ENCODE measurements at places on chromosomes 2 and 18.
A peak's percentile ranks its signal among the peaks of the same experiment; 100 is the strongest.

DNA sequence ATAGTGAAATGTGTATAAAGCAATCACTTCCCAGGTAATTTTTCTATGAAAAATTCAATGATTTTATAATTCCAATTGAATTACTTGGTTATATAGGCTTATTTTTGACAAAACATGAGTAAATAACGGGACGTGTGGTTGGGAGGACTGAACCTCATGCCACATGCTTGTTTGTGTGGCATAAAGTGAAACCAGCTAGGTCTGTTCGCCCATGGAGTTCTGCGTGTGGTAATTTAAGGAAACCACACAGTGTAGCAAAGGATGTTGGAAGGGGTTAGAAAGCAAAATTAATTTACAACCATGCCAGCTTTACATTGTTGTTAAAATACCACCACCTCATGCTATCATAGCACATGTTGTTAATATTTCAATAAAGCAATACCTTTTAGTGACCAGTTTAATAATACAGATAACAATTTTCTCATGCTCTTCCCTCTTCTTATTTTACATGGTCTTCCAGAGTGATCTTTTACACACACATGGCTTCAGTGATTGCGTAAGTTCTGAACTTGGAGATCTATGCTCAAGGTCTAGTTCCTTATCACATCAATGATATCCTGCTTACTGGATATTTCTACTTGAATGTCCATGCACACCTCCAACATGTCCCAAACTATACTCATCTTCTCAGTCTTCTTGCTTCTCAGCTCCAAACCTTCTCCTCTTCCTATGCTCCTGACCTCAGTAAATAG, 156.4 kb upstream of the ITGA4 start:
- no peak for DNase-seq

DNA sequence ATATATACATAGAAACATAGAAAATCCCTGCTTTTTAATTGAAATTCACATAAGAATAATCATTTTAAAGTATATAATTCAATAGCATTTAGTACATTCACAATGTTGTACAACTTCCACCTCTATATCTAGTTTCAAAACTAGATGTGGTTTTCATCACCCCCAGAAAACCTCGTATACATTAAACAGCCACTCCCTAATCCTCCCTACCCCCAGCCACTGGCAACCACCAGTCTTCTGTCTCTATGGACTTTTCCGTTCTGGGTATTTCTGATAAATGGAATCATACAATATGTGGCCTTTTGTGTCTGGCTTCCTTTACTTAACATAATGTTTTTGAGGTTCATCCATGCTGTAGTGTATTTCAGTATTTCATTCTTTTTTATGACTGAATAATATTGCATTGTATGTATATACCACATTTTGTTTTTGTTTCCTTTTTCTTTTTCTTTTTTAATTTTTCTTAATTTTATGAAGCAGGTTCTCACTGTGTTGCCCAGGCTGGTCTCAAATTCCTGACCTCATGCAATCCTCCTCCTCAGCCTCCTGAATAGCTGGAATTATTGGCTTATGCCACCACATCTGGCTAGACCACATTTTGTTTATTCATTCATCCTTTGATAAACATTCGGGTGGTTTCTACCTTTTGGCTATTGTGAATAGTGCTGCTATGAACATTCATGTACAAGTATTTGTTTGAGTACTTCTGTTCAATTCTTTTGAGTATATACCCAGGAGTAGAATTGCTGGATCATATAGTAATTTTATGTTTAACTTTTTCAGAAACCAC, 50.6 kb upstream of the RNF152 start:
- no peak for DNase-seq

DNA sequence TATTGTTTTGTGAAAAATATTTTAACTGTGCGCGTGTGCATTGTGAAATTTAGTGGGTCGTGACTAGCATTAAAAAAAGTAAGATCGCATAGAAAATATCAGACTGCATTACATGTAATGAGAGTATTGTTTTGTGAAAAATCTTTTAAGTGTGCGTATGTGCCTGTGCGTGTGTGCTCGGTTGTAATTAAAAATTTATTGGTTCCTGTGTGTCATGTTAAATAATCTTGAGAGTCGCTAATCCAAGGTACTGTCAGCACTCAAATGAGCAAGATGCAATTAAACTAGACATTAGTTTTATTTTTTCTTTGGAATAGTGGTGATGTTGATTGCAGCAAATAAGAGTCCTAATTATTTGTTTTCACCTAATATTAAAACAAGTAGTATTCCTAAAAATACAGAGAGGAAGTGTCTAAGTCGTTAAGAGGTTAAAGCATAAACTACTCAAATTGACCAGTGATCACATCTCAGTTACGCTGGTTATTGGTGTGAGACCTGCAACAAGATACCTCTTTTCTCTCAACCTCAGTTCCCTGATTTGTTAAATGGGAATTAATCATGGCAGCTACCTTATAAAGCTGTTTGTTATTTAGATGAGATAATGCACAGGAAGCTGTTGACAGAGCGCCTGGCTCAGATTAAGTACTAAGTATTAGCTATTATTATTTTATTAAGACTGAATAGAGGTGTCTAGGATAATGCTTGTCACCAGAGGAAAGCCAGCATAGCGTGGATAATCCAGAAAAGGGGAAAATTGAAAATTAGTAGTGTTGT, 1.9 kb downstream of the ZDBF2 start:
- no peak for DNase-seq

GRCh38 chr18:61360404-61361383, 27.5 kb downstream of the CDH20 start:
- no peak for DNase-seq

- DNase-seq: peak; percentile 23
Observed at GRCh38 chr2:219285894-219286425, 6.8 kb downstream of the DNAJB2 start.

GRCh38 chr18:44548291-44549221, 132.1 kb upstream of the SETBP1 start:
- DNase-seq: no peak

GRCh38 chr2:167703441-167703840, 544.0 kb downstream of the STK39 start:
- no peak for DNase-seq

GRCh38 chr2:99600981-99601651, 111.3 kb upstream of the REV1 start:
- no peak for DNase-seq

DNA sequence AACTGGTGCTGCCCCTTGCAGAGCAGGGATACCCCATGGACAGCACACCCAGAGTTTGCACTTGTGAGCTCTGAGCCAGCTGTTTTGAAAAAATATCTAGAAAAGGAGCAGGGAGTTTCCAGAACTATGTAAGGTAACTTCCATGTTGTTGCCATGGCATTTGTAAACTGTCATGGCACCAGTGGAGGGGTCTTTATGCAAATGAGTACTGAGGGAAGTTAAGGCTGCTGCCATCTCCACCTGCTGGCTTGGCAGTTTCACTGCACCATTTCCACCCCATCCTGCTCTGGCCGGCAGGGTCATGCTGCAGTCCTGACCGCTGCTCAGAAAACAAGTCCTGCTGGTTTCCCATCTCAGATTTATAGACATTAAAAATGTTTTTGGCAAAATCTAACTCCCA, 52.3 kb upstream of the SNTG2 start:
- no peak for DNase-seq

GRCh38 chr2:63840081-63840784, 1.5 kb upstream of the UGP2 start:
- no peak for DNase-seq

DNA sequence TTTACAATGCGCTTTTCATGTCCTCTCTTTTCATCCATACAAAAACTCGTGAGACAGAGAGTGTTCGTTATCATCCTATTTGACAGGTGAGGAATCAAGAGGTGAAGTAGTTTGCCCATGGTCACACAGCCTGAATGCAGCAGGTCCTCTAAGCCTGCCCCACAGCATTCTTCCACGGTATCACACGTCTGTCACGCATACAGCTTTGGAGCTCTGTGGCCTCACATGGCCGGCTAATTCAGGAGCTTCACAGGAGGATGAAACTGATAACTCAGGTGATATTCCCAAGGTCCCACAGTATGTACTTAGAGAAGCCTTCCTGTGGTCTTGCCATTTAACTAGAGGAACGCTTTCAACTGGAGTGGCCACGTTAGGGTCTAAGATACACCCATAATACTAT, 59.0 kb downstream of the MYO5B start:
- DNase-seq: no peak

DNA sequence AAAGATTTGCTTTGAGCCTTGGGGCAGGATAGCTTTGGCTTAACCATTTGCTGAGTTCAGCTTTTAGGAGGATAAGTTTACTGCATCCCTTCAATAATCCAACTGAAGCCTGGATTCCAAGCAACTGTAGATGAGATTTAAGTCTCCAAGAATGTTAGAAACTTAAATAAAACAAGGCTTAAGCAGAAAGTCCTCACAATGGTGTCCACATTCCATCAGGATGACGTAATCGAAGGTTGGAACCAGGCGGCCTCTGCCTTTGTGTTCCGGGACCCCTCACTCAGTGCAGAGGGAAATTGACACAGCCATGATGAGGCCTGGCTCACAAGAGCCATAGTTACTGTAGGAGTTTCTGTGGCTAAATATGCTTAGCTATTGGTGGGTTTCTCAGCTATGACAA, 260.4 kb downstream of the LPIN1 start:
- no peak for DNase-seq

DNA sequence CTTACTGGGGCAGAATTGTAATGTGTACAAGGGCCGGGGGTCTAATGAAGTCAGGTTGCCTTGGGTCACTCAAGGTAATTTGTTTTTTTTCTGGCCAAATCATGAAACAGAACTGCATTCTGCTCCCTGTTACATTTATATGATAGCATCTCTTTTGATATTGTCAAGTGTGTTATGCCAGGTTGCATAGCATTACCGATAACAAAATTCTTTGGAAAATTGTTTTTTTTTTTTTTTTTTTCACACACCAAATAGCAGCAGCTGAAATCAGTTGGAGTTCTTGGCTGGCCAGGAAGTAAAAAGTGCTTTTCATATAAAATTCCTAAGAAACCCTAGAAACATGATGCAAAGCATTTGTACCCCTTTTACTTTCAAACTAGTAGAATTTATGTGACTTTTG, 282.6 kb upstream of the FN1 start:
- no peak for DNase-seq

- no peak for DNase-seq
Observed at GRCh38 chr2:241237047-241237446, 48.6 kb downstream of the ANO7 start.

GRCh38 chr2:152399003-152399402, 64.0 kb downstream of the FMNL2 start:
- DNase-seq: no peak

DNA sequence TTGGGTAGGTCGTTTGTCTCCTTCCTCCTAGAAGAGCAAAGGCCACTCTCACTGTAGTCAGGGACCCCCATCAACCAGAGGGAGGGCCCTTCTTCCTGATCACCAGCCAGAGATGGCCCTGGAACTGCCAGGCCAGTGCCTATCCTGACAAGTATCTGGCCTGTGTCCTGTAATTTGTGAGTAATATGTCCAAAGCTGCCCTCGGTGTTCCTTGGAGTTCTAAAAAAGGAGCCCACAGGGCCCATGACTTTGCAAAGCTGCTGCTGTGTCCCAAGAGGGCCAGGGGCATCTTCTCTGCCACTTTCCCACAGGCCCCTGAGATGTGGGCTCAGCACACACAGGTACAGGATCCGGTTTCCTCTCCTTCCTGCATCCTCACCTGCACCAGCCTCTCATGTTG, 212.4 kb downstream of the SEPTIN10 start:
- no peak for DNase-seq

DNA sequence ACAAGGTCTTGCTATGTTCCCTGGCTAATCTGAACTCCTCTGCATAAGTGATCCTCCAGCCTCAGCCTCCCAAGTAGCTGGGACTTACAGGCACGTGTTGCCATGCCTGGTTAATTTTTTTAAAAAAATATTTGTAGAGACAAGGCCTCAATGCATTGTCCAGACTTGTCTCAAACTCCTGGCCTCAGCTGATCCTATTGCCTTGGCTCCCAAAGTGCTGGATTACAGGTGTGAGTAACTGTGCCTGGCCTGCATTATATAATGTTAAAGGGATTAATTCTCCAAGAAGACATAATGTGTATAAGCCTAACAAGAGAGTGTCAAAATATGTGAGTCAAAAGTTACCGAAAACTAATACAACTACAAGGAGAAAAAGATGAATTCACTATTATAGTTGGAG, 32.2 kb downstream of the BUB1 start:
- no peak for DNase-seq

DNA sequence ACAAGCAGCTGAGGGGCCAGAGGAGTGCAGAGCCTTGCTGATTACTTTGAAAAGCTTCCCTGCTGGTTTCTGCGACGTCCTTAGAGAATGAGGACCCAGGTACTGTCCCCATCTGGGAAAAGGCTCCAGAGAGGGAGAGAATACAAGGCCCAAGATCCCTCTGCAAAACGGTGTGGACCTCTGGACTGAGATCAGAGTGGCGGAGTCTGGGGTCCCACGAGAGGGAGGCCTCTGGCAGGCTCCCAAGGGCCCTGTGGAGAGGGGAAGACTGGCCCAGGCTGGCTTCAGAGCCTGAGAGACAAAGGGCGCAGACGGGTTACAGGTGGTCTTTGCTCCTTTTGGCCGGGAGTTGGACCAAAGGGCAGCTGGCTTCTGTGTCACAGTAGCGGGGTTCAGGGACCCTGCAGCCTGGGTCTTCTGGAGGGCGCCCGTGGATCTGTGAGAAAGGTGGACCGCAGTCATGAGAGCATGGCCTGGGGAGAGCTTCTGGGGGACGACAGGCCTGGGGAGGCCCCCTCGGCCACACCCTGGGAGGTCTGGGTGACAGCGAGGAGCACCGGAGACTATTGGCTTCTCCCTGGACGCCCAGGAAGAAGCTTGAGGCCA, 805 bp downstream of the SNORC start:
- no peak for DNase-seq

DNA sequence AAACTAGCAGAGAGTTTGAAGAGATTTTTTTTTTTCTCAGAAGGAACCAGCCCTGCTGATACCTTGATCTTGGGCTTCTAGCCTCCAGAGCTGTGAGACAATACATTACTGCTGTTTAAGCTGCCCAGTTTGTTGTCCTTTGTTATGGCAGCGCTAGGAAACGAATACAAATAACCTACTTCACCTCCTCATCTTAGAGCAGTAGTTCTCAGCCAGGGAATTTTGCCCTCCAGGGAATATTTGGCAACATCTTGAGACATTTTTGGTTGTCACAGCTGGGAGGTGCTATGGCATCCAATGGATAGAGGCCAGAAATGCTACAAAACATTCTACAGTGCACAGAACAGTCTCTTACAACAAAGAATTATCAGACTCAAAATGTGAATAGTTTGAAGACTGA, 43.9 kb upstream of the BCL11A start:
- no peak for DNase-seq

DNA sequence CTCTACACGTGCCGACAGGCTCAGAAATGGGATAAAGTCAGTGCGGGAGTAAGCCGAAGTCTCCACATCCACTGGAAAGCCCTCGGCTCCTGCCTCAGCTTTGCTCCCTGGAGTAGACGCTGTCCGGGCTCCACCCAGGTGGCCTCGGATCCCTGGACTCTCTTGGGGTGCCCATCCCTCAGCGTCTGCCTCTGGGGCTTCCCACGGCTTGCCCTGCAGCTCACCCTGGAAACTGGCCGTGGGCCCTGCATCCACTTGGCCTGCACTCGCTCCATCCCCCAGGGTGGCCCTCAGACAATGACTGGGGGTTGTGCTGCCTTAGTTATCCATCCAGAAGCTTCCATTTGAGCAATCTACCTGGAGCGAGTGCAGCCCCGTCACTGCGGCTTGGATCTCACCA, 36.2 kb upstream of the TAF1B start:
- DNase-seq: no peak

GRCh38 chr2:207525296-207525695, 4.5 kb upstream of the CREB1 start:
- no peak for DNase-seq
